Stimulated activated CD4-positive, alpha-beta T cell treated with anti-CD3 and anti-CD28 coated beads, Interleukin-12 subunit alpha, Interleukin-12 subunit beta, amount 100 ng/mL, for 4 hours (primary cell): ENCODE measurements at places on chromosomes 12 and 14.

- DNase-seq: peak; percentile 14
These were observed 110.5 kb downstream of the ASCL4 start for GRCh38 chr12:107884769-107885694.

DNA sequence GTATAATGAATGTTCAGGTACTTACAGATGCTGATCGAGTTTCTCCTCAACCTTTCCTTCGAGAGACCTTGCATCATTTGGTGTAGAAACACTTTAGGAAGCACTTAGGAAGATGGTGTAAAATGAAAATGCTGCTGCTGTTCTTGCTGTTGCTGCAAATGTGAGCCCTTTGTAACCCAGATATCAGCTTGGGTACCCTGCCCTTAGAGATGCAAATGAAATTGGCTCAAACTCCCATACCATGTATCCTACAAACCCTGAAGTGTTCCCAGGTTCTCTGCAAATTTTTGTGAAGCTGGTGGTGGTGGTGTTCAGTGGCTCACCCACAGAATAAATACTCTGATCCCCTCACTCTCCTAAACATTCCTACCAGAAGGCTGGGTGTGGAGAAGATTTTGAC, 130.8 kb downstream of the SLC25A47 start:
- DNase-seq: no peak

GRCh38 chr12:50234347-50234746, 49.0 kb downstream of the LIMA1 start:
- DNase-seq: no peak

- DNase-seq: no peak
These were observed 3.8 kb downstream of the CCT2 start for GRCh38 chr12:69589082-69589481.

- DNase-seq: no peak
These were observed 4.4 kb downstream of the TRMT61A start for GRCh38 chr14:103533137-103533998.

DNA sequence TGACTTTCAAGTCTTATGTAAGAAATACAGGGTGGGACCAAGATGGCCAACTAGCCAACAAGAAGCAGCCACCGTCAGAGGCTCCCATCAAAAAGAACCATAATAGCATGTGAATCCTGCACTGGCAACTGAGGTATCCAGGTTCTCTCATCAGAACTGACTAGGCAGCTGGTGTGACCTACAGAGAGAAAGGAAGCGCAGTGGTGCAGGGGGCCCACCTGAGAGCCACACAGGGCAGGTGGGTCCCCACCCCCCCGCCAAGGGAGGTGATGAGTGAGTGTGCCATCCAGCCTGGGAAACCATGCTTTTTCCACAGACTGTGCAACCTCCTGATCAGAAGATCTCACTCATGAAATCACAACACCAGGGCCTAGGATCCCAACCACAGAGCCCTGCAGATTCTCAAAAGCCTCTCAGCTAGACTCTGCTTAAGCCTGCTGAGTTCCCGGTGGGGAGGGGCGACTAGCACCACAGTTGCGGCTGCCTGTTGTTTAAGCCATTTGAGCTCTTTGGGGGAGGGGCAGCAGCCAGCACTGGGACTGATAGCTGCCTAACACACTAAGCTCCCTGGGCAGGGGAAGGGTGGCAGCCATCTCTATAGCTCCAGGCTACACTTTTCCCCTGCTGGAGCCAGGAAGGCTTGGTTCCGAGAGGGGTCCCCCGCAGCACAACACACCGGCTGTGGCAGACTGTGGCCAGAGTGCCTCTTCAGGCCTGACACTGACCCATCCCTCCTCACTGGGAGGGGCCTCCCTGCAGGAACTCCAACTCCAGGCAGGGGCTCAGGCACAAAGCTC, 75.3 kb downstream of the GARIN6 start:
- DNase-seq: no peak

DNA sequence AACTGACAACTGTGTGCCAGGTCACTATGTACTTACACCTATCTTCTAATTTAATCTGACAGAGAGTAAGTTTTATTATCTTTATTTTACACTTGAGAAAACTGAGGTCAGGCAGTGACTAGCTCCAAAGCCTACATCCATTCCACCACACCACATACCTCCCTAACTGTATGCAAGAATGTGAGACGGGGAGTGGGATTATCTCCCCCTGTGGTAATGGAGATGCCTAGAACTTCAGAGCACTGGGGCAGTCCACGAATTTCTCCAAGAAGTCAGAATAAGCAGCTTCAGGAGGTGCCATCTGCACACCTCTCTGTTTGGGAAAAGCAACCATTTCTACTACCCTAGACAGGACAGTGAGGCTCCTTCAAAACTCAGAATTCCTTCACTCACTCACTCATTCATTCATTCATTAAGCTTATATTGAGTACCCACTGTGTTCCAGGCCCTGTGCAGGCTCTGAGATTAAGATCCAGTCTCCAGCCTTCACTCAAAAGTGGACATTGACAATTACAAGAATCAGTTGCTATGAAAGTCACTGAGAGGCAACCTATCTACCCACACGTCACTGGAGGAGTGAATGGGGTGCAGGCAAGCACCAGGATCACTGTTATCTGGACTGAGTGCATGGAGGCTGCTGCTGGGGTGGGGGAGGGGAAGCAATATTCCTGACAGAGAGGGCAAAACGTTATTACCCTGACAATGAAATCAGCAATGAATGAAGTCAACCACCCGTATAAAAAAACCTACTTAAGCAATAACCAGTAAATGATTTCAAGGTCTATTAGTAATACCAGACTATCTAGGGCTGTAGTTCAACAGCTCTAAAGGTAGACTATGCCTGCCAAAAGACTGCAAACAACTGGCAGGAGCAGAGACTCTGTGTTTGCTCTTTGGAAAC, 18.0 kb downstream of the SLC7A7 start:
- no peak for DNase-seq

- DNase-seq: no peak
These were observed 13.3 kb upstream of the BTG1 start for GRCh38 chr12:92158796-92159439.

- DNase-seq: no peak
These were observed 6.0 kb downstream of the ALKBH2 start for GRCh38 chr12:109087250-109087649.

GRCh38 chr14:86243158-86243557, 713.2 kb downstream of the FLRT2 start:
- DNase-seq: no peak

DNA sequence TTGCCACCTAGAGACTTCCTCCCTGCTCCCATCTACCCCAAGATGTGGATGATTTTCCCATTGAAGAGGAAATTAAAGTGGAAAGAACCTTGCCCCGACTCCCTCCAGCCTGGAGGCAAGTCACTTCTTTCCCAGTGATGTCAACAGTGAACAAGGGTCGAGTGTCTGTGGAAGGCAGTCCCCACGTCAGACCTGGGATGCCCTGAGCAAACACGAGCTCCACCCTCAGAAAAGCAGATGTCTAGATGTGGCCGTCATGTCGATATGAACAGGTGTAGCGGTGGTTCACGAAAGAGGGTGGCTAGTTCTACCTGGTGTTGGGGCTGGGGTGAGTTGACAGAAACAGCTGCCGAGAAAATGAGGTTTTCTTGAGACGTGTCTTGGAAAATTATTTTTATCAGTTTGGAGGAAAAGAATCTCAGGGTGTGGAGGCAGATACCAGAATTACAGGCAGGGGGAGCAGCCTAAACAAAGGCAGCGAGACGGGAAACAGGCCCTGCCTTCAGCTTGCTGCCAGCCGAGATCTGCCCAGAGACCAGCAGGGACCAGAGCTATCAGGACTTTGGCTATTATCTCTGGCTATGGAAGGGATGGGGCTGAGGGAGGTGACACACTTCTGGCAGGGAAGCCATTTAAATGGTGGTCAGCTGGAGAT, 25.9 kb downstream of the SYNDIG1L start:
- DNase-seq: no peak

- peak; percentile 45 for DNase-seq
These were observed 35.7 kb upstream of the ATP2A2 start for GRCh38 chr12:110245369-110245772.

- no peak for DNase-seq
These were observed 360.3 kb downstream of the FOXG1 start for GRCh38 chr14:29126865-29127264.

DNA sequence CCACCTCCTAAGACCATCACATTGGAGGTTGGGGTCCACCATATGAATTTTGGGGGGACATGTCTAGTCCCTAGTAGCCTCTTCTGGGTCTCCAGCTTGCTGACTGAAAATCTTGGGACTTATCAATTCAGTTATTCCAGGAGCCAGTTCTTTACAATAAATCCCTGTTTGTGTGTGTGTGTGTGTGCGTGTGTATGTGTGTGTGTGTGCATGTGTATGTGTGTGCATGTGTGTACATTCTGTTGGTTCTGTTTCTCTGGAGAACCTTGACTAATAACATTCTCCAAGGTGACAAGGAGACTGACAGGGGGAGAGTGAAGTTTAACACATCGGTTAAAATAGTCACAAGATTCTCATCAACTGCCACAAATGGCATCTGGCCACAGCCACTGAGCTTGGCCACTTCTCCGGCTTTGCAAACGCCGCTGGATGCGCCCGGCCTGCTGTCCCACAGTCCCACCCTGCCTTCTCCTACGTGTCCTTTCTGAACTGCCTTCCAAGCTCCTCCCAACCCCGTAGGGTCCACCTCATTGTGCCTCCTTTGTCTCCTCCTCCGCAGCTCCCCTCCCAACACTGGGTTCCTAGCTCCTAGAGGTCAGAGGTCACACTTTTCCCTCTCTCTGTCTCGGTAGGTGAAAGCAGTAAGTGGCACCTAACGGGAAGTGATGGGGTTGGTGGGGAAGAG, 88.1 kb upstream of the DIO3 start:
- no peak for DNase-seq

GRCh38 chr12:58186914-58187313, 245.5 kb downstream of the ATP23 start:
- DNase-seq: no peak

- DNase-seq: no peak
These were observed 50.1 kb downstream of the CCDC88C start for GRCh38 chr14:91367173-91368171.

- no peak for DNase-seq
These were observed 6.0 kb downstream of the VPS37B start for GRCh38 chr12:122889761-122890520.

GRCh38 chr14:104196461-104197140, 58.2 kb downstream of the KIF26A start:
- no peak for DNase-seq

- no peak for DNase-seq
These were observed 26.6 kb downstream of the GPRC5D start for GRCh38 chr12:12925388-12925787.

DNA sequence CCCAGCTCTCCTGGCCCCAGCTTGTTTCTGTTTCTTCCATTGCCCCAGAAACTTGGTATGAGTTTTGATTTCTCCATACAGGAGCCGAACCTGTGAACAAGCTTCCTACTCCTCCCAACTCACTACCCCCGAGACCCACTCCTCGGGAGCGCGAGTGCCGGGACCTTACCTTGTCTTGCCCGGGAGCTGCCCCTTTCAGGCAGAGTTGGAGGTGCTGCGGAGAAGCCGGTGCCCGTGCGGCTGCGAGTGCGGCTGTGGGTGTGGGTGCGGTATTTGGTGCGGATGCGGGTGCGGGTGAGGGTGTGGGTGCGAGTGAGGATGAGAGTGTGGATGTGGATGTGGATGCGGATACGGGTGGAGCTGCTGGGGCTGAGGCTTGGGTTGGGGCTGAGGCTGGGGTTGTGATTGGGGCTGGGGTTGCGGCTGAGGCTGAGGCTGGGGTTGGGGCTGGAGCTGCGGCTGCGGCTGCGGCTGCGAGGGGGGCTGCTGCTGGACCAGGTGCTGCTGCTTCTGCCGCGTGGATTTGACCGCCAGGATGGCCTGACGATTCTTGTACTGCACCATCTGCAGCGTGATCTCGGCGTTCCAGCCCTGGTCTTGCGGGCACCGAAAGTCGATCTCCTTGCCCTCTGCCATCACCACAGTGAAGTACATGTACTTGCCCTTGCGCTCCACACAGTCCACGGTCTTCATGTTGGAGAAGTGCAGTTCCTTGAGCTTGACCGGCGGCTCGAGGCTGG, 1.1 kb downstream of the PHLDA1 start:
- peak; percentile 49 for DNase-seq

DNA sequence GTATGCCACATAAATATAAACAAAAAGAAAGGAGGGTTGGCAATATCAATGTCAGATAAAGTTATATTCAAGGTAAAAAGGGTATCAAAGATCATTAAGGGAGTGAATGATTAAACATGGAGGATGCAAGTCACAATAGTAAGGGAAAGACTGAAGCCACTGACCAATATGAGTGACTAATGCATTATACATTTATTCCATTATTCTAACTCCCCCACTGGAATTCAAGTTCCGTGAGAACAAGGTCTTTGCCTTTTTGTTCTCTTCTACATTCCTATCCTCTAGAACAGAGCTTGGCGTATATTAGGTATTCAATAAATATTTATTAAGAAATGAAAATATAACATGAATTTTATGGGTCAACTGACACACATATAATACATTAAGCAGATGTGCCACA, 30.7 kb downstream of the MAP4K5 start:
- no peak for DNase-seq

GRCh38 chr14:76705214-76705613, 56.1 kb upstream of the VASH1 start:
- DNase-seq: no peak

DNA sequence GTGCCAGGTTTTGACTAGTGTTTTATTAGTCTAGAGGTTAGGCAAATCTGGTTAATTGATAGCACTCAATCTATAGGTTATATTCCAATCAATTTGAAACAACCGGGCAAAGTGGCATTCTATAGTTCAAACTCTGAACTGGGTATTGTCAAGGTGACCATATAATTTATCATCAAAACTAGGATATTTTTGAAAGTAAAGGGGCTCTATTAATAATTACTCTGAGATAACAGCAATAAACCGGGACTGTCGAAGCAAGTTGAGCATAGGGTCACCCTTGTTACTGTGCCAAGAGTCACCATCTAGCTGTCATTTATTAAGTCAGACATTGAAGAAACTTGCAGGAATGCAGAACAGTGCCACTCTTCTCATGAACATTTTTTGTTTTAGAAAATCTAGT, 321.2 kb downstream of the RAD51B start:
- DNase-seq: no peak

GRCh38 chr12:72179841-72180240, 92.3 kb upstream of the TRHDE start:
- no peak for DNase-seq

GRCh38 chr14:59870277-59871165, at the start of gene RTN1:
Gene RTN1, minus strand, starts transcription at chr14:59870776. Its CDS starts 146 bp downstream, at chr14:59870630.
- DNase-seq: peak; percentile 3

GRCh38 chr12:42475106-42475505, 114.4 kb downstream of the PRICKLE1 start:
- no peak for DNase-seq

GRCh38 chr14:20787025-20787424, 6.0 kb downstream of the RNASE6 start:
- DNase-seq: no peak

DNA sequence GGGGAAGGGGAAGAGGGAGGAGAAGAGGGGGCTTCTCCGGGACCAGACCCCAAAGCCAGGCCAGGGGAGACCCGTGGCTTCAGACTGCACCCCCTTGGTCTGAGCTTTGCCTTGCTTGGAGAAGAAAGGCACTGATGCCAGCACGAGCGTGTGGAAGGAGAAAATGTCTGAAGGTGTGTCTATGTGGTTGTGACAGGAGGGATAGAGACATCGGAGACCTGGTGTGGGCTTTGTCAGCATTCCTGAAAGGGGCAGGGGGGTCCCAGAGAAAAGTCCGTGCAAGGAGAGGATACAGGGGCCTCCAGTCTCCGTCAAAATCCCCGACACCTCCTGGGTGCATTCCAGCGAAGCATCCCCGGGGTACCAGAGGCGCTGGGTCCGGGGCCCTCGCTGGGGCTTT, 139.0 kb upstream of the LHX5 start:
- no peak for DNase-seq

- DNase-seq: no peak
These were observed 19.1 kb downstream of the SIX4 start for GRCh38 chr14:60705100-60705499.

- DNase-seq: no peak
These were observed 188.3 kb upstream of the BCL2L14 start for GRCh38 chr12:11882301-11883019.
